Lung microvascular endothelial cell (primary cell): ENCODE measurements at places on chromosomes 5 and 9. TPM values are rescaled to one million over a fixed set of nuclear protein-coding genes. Genes with fewer than 3 reads are reported as not detected.
A peak's percentile ranks its signal among the peaks of the same experiment; 100 is the strongest.

The GADD45G gene
- under 0.01 TPM in 1 of 2 replicates, not detected in the other for total RNA-seq

DNA sequence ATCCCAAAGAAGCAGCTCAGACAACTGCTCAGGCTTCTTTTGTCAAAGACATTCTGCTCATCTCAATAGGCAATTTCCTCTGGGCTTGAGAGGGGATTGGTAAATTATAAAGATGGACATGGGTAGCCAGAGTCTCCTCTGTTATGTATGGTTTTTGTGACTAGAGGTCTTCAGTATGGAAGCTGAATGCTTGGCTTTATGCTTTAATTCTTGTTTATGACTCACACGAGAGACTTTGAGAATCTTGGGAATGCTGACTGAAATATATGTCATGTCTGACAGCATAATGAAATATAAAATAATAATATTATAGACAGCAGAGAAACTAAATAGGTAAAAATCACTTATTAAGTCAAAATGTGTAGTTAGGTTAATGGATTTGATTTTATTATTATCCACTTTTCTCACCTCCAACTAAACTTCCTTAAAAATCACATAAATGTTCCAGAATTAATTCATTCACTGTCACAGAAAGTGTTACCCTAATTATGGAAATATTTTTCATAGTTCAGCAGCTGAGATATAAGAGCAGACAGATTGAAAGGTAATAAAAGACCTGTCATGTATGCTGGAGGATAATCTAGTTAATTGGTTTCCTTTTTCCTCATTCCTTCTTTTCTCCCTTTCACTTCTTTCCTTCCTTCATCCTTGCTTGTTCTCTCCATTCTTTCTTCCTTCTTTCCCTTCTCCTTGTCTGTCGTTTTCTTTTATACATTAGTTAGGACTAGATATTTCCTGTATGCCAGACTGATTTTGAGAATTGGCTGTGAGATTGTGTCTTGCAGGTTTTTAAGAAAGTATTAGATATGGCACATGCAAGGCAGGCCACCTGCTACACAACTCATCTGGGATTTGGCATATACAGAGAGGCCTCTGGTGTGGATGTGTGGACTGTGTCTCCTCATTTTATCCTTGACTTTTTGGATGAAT lies 1866.1 kb upstream of the NUDT12 start:
- DNase-seq = no peak

The TRIM32 gene
- 10.9 and 12.7 TPM in 2 replicates for total RNA-seq

- DNase-seq = no peak
Observed at GRCh38 chr9:106596984-106597383, 266.0 kb upstream of the ZNF462 start.

The CTNND2 gene
- not detected in 2 replicates for total RNA-seq

DNA sequence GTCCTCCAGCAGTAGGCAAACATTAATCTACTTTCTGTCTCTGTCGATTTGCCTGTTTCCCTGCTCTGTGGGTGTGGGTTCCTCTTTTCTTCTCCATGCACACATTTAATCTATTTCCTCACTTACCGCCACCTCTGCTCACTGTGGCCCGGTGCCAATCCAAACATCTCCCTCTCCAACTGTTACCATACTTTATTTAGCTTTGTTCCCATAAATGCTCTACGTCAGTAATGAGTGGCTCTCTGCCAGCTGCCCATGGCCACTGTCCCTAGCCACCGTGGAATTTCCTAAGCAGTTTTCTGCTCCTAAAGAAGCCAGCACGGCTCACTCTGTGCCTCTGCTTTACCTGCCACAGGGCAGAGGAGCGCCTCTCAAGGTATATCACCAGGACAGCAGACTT lies 19.5 kb upstream of the GOLPH3 start:
- DNase-seq = peak; percentile 98

The PCDHGA9 gene
- total RNA-seq = 0.87 and 2.2 TPM in 2 replicates

The VCAN gene
- 0.60 and 1.1 TPM in 2 replicates for total RNA-seq

The C9orf50 gene
- not detected in 2 replicates for total RNA-seq

The ACSL6 gene
- total RNA-seq = 0.40 and 0.65 TPM in 2 replicates

DNA sequence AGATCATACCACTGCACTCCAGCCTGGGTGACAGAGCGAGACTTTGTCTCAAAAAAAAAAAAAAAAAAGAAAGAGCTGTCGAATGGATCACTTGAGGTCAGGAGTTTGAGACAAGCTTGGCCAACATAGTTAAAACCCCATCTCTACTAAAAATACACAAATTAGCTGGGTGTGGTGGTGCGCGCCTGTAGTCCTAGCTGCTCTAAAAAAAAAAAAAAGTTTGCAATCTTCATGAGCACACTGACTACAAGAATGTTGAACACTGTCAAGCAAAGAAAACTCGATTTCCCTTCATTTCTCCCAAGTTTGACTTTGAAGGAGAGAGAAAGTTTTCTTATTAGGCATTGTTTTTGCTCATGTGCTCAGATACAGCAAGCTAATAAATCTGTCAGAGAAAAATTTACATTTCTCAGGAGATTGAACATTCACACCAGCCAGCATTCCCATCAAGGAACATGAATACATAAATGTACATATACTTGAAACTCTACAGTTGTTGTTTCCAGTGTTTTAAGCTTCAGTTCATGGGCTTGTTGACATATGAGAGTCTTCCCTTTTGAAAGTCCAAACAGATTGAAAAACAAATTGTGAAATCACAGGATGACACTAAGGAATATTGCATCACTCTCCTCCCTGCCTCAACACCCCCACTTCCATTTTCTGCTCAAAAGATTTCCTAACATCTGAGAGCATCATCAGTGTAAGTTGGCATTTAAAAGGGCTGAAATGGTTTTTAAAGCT lies 81.8 kb downstream of the ARRDC3 start:
- no peak for DNase-seq

DNA sequence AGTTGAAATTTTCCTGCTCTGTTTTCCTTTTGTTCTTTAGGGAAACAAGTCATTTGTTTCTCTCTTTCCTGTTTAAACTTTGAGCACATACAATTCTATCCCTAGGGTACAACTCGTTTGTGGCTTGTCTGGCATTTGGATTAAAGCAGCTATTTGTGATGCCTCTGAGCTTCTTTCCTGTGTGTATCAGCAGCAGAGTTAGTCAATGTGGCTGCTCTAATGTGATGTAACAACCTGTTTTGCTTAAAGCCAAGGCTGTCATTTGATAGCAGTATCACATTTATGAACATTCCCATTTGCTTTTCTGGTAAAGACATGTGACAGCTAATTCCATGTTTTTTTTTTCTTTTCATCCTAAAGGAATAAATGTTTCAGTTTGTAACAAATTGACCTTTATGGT lies 314.3 kb upstream of the CHD1 start:
- DNase-seq = no peak

DNA sequence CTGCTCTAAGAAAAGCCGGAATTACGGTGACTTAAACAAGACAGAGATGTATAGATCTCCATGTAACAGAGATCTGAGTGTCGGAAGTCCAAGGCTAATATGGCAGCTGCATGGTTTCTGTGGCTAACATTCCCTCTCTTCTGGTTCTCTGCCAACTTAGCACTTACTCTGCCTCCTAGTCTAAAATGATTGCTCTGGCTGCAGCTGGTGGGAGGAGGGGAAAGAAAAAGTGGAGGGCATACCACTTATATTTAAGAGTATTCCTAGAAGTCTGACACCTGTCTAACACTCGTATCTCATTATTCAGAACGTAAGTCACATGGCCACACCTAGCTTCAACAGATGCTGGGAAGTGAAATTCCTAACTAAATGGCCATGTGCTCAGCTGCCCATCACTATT lies 551.5 kb upstream of the TLE4 start:
- no peak for DNase-seq
